PC-3 (cell line): ENCODE measurements at places on chromosomes 4 and X. TPM values are rescaled to one million over a fixed set of nuclear protein-coding genes. Genes with fewer than 3 reads are reported as not detected.

The SMIM10 gene
- total RNA-seq, result not detected in 2 replicates

The PSMD10 gene
- total RNA-seq, result 88.2 and 102 TPM in 2 replicates

- no peak overlapping the region for H3K27ac ChIP-seq
- no peak overlapping the region for H3K4me3 ChIP-seq
- no peaks in the 10 kb centered on the region for H3K4me1 ChIP-seq
- H3K27me3 ChIP-seq, result no peaks in the 10 kb centered on the region
Measured at GRCh38 chrX:2188330-2188792, 312.4 kb downstream of the DHRSX start.

GRCh38 chrX:52865343-52865998 lies 2.4 kb downstream of the XAGE3 start:
- no peak overlapping the region for H3K27ac ChIP-seq
- no peaks in the 10 kb centered on the region for H3K4me1 ChIP-seq
- no peaks in the 10 kb centered on the region for H3K36me3 ChIP-seq
- no peak for DNase-seq
- no peak overlapping the region for H3K4me3 ChIP-seq
- peaks cover 41% of the 10 kb centered on the region; the same call in 1 of the 2 replicates for H3K27me3 ChIP-seq

The SERPINA7 gene
- total RNA-seq, result not detected in 2 replicates

The CXCL11 gene
- 0.46 TPM in 1 of 2 replicates, not detected in the other for total RNA-seq

The CT45A3 gene
- total RNA-seq, result not detected in 2 replicates

GRCh38 chr4:73976716-73977115 lies 5.1 kb downstream of the PF4 start:
- no peaks in the 10 kb centered on the region for H3K27me3 ChIP-seq
- DNase-seq, result no peak
- no peak overlapping the region for H3K27ac ChIP-seq
- no peaks in the 10 kb centered on the region for H3K36me3 ChIP-seq
- H3K4me3 ChIP-seq, result no peak overlapping the region

- no peaks in the 10 kb centered on the region for H3K4me1 ChIP-seq
- H3K27ac ChIP-seq, result no peak overlapping the region
- H3K27me3 ChIP-seq, result peaks cover 26% of the 10 kb centered on the region
- no peaks in the 10 kb centered on the region for H3K36me3 ChIP-seq
- no peak overlapping the region for H3K4me3 ChIP-seq
- no peak for DNase-seq
Measured at GRCh38 chr4:186298031-186298647, 32.1 kb downstream of the F11 start.

- no peak overlapping the region for H3K27ac ChIP-seq
- DNase-seq, result no peak
- H3K27me3 ChIP-seq, result 0 out of 2 replicates have a peak, but pooled peaks cover 9% of the 10 kb centered on the region
- H3K4me1 ChIP-seq, result no peaks in the 10 kb centered on the region
Measured at GRCh38 chr4:79514621-79515329, 106.7 kb upstream of the GK2 start.

The FAM241A gene
- total RNA-seq, result 2.2 and 2.8 TPM in 2 replicates

The FHIP1A gene
- 11.3 and 13.8 TPM in 2 replicates for total RNA-seq

- no peak overlapping the region for H3K27ac ChIP-seq
- H3K27me3 ChIP-seq, result no peaks in the 10 kb centered on the region
Measured at GRCh38 chr4:182238355-182238931, 4.8 kb upstream of the TENM3 start.

GRCh38 chr4:29453303-29453820 lies 1266.8 kb upstream of the PCDH7 start:
- no peak overlapping the region for H3K4me3 ChIP-seq
- H3K27me3 ChIP-seq, result no peaks in the 10 kb centered on the region
- H3K27ac ChIP-seq, result no peak overlapping the region
- no peak for DNase-seq

The USP26 gene
- not detected in 2 replicates for total RNA-seq

- H3K27me3 ChIP-seq, result peaks cover 16% of the 10 kb centered on the region; the same call in 1 of the 2 replicates
- no peaks in the 10 kb centered on the region for H3K4me1 ChIP-seq
- H3K4me3 ChIP-seq, result no peak overlapping the region
- DNase-seq, result no peak
- no peaks in the 10 kb centered on the region for H3K36me3 ChIP-seq
Measured at GRCh38 chr4:89175611-89176010, 64.3 kb downstream of the TIGD2 start.

The PLP1 gene
- not detected in 2 replicates for total RNA-seq

The TRMT2B gene
- total RNA-seq, result 22.7 and 23.4 TPM in 2 replicates
